Activated CD8-positive, alpha-beta memory T cell treated with anti-CD3 and anti-CD28 coated beads, Interleukin-2, amount 10 ng/mL, durations not matched to agents 7 days and 5 days (primary cell): ENCODE measurements at places on chromosomes 12 and 14. TPM values are rescaled to one million over a fixed set of nuclear protein-coding genes. Genes with fewer than 3 reads are reported as not detected.
A peak's percentile ranks its signal among the peaks of the same experiment; 100 is the strongest.

ETFBKMT gene
- 1.2 TPM for total RNA-seq

CD163L1 gene
- total RNA-seq: not detected

DPPA3 gene
- total RNA-seq: not detected

- peaks cover 25% of the 10 kb centered on the region for H3K4me1 ChIP-seq
- DNase-seq: no peak
- H3K27me3 ChIP-seq: no peaks in the 10 kb centered on the region
- H3K4me3 ChIP-seq: no peak overlapping the region
Observed at GRCh38 chr12:71639341-71639760, 24.3 kb downstream of the ZFC3H1 start.

GRCh38 chr12:123151457-123152454 is 866 bp upstream of the PITPNM2 start:
- H3K36me3 ChIP-seq: peaks cover 5% of the 10 kb centered on the region
- no peak for DNase-seq
- H3K27ac ChIP-seq: peak overlapping the region; percentile 40
- peaks cover 19% of the 10 kb centered on the region for H3K27me3 ChIP-seq
- H3K4me1 ChIP-seq: peaks cover 14% of the 10 kb centered on the region

GRCh38 chr12:24911271-24911791 is 37.6 kb downstream of the BCAT1 start:
- no peak for DNase-seq
- no peaks in the 10 kb centered on the region for H3K4me1 ChIP-seq
- H3K27me3 ChIP-seq: no peaks in the 10 kb centered on the region

DNA sequence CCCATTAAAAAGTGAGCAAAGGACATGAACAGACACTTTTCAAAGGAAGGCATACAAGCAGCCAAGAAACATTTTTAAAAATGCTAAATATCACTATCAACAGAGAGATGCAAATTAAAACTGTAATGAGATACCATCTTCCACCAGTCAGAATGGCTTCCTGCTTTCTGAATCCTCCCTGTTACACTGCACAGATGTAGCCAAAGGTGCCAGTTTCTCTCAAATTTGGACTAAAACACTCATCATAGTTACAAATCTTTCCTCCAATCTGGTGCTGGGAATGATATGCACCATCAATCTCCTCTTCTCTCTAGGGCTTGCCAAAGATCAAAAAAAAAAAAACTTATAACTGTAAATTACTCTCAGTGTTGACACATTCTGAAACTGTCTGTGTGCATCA is 311.8 kb upstream of the CLEC14A start:
- no peaks in the 10 kb centered on the region for H3K36me3 ChIP-seq
- H3K27ac ChIP-seq: no peak overlapping the region
- no peak for DNase-seq

DNA sequence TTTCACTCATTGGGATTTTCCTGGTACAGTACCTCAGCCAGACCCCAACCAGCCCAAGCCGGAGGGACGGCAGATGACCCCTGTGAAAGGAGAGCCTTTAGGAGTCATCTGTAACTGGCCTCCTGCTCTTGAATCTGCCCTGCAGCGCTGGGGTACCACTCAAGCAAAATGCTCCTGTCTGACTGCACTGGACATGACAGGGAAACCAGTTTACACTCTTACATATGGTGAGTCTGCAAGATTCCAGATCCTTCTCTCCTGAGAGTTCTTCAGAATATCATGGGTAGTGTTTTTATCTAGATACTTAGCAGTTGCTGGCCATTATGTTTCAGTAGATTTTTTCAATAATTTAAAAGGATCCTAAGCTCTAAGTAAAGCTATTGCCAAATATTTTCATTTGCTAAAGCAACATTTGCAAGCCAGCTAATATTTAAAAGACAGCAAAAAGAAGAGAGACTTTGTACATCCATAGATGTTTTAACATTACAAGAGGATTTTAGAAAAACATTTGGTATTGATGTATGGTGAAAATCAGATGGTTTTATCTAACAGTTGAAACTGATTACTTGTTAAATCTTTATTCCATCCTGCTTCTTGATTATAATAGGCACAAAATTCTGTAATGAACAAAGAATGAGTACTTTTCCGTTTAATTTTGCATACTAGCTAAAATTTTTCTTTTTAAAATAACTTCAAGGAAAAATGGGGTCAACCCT is 85.1 kb upstream of the ATF1 start:
- peaks cover 2% of the 10 kb centered on the region for H3K4me1 ChIP-seq
- DNase-seq: no peak
- peaks cover 14% of the 10 kb centered on the region for H3K36me3 ChIP-seq
- no peak overlapping the region for H3K27ac ChIP-seq

- DNase-seq: peak; percentile 70
- H3K36me3 ChIP-seq: peaks cover 2% of the 10 kb centered on the region
- H3K27ac ChIP-seq: peak overlapping the region; percentile 81
- peak overlapping the region; percentile 80 for H3K4me3 ChIP-seq
- no peaks in the 10 kb centered on the region for H3K27me3 ChIP-seq
- peaks cover 33% of the 10 kb centered on the region for H3K4me1 ChIP-seq
Observed at GRCh38 chr14:55580470-55581341, 699 bp downstream of the KTN1 start.
